Astrocyte (in vitro differentiated cells and primary cell): ENCODE measurements at places on chromosomes 5 and 9. TPM values are rescaled to one million over a fixed set of nuclear protein-coding genes. Genes with fewer than 3 reads are reported as not detected.

PCDHGB1 gene
- 1.0 and 1.5 TPM in 2 replicates for total RNA-seq

GRCh38 chr9:80378669-80379293 lies 807.0 kb downstream of the TLE4 start:
- no peak for DNase-seq

TMEM174 gene
- total RNA-seq = not detected in 2 replicates

DNA sequence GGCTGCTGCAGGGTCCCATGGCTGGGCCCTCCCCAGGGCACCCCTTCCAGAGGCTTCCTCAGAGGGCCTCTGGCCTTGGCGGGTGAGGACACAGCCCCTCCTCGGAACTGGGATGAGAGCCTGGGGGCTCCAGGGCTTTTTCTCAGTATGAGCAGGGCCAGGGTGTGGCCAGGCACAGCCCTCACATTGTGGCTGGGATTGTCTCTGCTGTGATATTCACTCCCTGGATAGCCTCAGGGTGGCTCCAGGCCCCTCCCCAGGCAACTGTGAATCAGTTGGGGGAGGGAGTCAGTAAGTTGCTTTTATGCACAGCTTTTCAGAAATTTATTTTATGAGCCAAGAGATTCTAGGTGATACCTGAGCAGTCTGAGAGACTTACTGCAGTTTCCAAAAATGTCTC lies 135.7 kb downstream of the CACNA1B start:
- no peak for DNase-seq

PTPDC1 gene
- 5.1 and 5.4 TPM in 2 replicates for total RNA-seq

GRCh38 chr5:15290953-15291352 lies 209.0 kb upstream of the FBXL7 start:
- DNase-seq = no peak

- no peak for DNase-seq
These were observed 31.2 kb downstream of the OTP start for GRCh38 chr5:77607324-77607723.

LECT2 gene
- not detected in 2 replicates for total RNA-seq

SKIC3 gene
- total RNA-seq = 98.3 and 99.9 TPM in 2 replicates

DNA sequence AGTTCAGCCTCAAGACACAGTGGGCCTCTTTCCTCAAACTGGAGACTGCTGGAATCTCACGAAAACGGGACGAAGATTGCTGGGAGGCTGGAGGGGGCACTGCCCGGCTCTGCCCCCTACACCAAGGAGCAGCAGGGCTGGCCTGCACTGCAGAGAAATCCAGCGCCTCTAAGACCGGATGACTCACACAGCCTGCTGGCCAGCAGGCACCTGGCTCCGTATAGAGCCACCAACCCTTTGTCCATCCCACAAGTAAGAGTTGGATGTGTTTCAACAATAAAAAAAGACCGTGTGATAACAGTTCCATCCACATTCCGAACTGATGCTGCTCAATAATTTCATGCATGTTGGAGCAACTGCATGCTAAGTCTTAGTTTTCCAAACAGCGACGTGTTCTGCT lies 11.5 kb downstream of the CCDC127 start:
- peak; percentile 74 for DNase-seq

GRCh38 chr9:125183054-125183453 lies 6.5 kb downstream of the PPP6C start:
- peak; percentile 63 for DNase-seq

DNA sequence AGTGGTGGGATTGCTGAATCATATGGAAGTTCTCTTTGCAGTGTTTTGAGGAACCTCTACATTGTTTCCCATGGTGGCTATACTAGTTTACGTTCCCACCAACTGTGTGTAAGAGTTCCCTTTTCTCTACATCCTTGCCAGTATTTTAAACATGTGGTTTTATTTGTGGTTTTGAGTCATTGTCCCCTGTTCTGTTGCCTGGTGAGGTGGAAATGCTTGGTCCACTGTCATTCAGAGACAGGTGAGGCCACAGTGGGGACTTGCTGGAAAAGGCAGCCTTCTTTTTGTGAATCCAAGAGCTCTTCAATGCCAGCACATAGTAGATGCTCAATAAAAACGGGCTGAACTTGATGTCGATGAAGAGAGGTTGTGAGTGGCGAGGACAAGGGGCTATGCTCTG lies 44.2 kb downstream of the SH3PXD2B start:
- DNase-seq = peak; percentile 86

MCC gene
- total RNA-seq = 26.9 and 27.2 TPM in 2 replicates

GRCh38 chr9:124366476-124367220 lies 48.6 kb downstream of the PSMB7 start:
- peak; percentile 76 for DNase-seq

PDE6A gene
- 0.14 and 0.17 TPM in 2 replicates for total RNA-seq

SCGB3A2 gene
- 0.59 and 0.82 TPM in 2 replicates for total RNA-seq

POU4F3 gene
- 0.18 TPM in 1 of 2 replicates, not detected in the other for total RNA-seq

DNA sequence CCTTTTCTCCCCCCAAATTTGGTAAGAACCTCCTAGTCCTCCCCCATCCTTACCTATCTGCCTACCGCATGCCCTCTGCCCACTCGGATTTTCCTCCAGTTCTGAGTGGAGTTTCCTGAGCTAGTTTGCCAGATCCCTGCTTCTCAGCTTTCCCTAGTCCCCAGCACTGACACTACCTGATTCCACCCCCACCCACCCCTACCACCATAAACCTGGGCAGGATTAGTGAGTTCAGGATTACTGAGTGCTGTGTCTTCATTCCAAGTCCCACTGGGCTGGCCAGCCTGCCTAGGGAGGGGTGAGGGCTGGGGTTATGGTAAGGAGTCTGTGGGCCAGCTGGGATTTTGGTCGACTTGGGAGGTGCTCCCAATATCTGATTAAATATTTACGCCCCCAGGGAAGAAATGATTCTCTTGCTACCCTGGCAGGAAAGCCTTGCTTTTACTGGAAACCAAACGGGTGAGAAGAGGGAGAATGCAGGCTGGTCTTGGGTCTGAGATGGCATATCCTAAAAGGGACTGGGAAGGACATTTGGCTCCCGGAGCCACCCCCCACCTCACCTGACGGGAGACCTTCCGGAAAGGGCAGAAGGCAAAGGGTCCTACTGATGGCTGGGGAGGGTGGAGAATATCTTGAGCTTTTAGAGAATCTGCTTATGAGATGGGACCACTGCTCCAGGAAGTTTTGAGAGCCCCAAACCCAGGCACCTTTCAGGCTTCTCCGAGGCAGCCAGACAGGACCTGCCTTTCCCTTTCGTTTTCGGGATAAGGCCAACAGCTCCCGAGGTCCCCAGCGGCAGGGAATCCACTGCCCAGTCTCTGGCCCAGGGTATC lies 3.7 kb downstream of the PITX1 start:
- DNase-seq = no peak

- no peak for DNase-seq
These were observed 233.9 kb downstream of the ASTN2 start for GRCh38 chr9:117180896-117181445.

DNA sequence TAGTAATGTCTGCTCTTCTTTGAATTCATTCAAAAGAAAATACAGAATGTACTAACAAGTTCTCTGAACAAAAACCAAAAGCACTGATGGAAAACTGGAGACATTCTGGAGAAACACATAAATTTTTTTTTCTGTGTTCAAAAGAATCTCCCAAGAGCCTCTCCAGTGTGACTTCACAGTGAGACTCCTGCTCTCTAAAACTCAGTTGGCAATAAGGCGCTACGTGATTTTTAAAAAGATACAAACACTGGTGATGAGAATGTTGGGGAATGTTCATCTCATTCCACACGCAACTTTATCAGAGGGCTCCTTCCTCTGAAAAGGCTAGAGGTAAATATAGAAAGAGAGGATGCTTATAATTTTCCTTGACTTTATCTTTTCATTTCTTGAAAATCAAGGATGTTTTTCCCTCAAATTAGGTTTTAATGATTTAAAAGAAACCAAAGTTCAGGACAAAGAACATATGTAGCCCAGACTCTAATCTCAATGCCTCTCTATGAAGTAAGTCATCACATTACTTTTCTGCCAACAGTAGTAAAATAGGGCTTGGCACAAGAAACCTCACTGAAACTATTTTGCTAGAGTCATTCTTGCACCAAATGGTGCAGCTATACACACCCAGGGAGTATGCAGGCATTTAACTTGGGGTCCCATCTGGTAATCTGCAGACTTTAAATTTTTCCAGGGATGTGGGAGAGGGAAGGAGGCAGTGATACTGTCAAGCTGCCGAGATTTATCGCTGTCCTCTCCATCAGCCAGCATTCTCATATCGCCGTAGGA lies 12.9 kb upstream of the AOPEP start:
- DNase-seq = no peak

TRIM32 gene
- 33.7 and 37.1 TPM in 2 replicates for total RNA-seq

SLC6A3 gene
- 0.07 TPM in 2 replicates for total RNA-seq

- no peak for DNase-seq
These were observed 184.0 kb downstream of the GNAQ start for GRCh38 chr9:77847626-77848025.

GRXCR2 gene
- not detected in 2 replicates for total RNA-seq
